COLO829 (cell line): ENCODE measurements at places on chromosomes 4 and X.

DNA sequence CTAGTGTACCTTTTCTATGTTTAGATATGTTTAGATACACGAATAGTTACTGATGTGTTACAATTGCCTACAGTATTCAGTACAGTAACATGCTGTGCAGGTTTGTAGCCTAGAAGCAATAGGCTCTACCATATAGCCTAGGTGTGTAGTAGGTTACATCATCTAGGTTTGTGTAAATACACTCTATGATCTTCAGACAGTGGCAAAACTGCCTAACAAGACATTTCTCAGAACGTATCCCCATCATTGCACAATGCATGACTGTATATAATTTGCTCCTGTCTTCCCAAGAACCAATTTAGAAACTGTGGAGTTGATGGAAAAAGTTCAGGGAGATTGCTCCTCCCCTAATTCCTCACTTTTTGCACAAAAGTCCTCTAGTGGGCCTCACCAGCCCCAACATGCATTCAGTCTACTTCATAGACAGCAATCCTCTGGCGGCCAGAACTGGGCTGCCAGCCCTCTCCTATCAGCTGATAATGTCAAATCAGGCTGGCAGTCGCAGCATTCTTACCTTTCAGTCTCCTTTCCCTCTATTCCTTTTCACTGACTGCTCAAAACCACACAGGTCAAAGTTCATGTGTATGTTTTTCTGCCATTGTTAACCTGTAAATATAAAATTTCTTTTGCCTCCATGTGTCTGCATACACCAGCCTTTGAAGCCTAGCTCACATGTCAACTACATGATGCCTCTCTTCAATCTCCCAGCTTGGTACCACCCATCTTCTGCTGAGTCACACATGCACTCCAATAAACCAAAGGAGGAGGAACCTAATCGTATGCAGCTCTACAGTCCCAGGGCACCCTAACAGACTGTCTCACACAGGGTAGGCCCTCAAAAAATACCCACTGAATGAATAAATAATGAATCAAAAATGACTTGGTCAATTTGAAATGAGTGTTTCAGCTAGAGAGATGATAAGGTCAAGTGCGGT, 32.0 kb downstream of the BCLAF3 start:
- no peak for DNase-seq

GRCh38 chrX:85561231-85561630, 181.8 kb upstream of the POF1B start:
- DNase-seq, result no peak

DNA sequence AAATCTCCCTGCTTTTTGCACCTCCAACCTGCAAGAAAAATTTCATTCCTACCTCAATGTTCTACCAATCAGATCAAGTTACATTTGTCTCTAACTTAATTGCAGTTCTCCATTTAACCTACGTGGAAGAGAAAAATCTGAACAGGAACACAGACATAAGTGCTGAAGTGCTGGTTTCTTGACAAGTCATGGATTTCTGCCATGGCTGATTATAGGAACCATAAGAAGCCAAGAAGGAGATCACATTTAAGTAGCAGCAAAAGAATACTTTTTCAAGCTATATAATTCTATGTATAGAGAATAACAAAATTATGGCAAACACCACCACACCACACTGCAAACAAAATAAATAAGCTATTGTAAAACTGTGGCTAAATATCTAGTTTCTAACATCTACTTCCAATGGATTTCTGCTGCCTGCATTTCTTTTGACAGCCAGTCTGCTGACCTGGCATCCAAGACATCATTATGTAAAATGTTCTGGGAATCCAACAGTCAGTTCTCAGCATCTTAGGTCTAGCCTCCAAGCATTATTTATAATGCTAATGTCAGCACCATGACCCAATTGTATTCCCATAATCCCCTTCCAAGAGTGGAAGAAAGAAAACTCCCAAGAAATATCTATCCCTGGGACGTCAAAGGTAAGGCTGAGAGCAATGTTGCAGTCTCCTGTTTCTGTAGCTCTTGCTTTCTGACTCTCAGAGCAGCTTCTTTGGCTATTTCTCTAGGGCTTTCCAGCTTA, 50.8 kb upstream of the GAB1 start:
- no peak for DNase-seq

GRCh38 chr4:39045827-39046221, 13.6 kb upstream of the TMEM156 start:
- no peak for DNase-seq

GRCh38 chrX:26026179-26026578, 112.0 kb upstream of the MAGEB18 start:
- DNase-seq, result no peak

- no peak for DNase-seq
Measured at GRCh38 chrX:12308420-12308819, 170.1 kb downstream of the FRMPD4 start.

DNA sequence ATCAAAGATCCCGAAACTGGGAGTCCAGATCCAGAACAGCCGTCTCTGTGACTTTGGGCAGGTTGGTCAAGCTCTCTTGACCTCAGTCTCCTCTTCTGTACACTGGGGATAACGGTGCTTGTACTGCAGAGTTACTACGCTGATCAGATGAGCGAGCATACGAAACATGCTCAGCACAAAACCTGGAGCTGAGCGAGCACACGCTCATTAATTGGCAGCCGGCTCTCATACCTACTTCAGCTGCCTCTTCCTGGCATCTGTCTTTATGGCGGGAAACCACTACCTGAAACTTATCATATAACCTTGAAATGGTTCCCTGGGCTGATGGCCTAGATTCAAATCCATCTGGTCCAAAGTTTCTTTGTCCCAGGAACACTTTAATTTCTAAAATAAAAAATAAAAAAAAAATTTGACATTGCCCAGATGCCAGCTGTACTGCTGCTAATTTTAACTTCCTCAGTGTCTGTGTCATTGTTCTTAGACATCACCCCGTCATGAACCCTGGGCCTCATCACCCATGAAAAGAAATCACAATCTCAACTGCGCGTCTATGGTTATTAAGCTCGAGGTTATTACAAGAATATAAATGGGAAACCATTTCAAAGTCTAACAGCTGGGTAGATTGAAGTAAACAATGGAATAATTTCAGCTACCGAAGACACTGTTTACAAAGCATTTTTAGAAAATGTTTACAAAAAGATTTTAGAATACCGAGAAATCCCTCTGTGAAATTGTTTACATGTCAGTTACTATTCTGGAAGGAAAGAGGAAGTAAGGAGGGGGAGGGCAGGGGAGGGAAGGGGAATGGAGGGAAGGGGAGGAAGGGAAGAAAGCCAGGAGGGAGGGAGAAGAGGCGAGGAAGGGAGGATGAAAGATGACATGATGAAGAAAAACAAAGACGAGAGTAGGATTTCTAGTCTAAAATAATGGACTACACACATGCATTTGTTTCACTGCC, 49.0 kb downstream of the CRMP1 start:
- DNase-seq, result no peak

GRCh38 chrX:84865113-84865512, 138.6 kb upstream of the APOOL start:
- no peak for DNase-seq

- no peak for DNase-seq
Measured at GRCh38 chrX:106927023-106927422, 6.8 kb downstream of the CLDN2 start.

DNA sequence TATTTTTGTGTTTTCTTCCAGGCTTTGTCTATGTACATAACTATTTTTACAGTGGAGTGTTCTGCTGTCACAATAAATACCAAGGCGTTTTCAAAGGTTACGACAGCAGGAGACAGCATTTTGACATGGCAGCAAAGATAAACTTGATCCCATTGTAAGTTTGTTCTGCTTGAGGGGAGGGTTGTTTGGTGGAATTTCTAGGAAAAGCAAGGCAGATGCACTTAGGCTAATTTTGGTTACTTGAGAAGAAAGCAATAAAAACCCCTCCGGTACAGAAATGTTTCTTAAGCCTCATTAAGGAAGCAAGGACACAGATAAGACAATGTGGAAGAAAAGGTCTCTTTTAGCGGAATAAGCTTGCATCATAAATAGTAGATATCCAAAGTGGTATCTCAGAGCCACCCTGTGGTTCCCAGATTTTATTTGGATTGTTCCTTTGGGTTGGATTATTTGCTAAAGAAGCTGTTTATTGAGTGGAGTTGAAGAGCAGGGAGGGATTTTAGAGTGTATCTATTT, 54.3 kb downstream of the CLCN5 start:
- DNase-seq, result no peak

DNA sequence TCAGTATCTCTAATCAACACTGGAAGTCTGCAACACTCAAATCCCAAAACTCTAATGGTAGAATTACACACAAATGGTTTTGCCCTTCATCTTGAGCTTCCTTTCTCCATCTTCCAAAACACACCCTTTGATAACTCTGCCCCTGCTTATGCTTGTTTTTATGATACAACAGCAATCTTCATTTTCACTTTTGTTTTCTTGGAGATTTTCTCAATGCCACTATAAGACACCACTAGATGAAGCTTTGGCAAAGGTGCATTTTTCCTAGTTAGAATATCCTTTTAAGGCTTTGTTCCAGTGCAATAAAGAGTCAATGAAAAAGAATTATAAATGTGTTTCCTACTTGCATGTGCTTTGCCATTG, 472.4 kb upstream of the NWD2 start:
- no peak for DNase-seq

DNA sequence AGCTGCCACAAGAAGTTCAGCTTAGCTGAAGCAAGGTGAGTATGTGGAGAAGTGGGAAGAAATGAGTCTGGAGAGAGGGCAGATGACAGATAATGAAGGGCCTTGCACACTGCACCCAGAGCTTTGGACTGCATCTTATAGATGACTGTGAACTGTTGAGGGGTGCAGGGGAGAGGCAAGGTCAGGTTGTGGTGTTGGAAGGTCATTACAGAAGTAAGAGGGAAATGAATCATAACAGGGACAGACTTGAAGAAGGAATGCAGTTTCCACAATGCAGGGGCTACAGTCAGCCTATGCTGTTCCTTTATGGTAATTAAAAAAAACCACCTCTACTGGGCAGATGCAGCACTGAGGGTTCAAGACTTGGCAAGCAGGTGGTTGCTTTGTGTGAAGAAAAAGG, 4.8 kb upstream of the IGFBP7 start:
- DNase-seq, result no peak

- no peak for DNase-seq
Measured at GRCh38 chr4:124097447-124097846, 615.1 kb downstream of the ANKRD50 start.

- DNase-seq, result no peak
Measured at GRCh38 chrX:147646949-147647723, 264.6 kb upstream of the FMR1 start.

- DNase-seq, result peak; percentile 19
Measured at GRCh38 chrX:54042609-54043021, 1.7 kb downstream of the PHF8 start.
